ENCODE measurements at places on chromosomes 1 and 21. TPM values are rescaled to one million over a fixed set of nuclear protein-coding genes. Genes with fewer than 3 reads are reported as not detected.
A peak's percentile ranks its signal among the peaks of the same experiment; 100 is the strongest.

- H3K36me3 ChIP-seq: peaks cover 39% of the 10 kb centered on the region
- peaks cover 58% of the 10 kb centered on the region for H3K4me1 ChIP-seq
- H3K27ac ChIP-seq: peak overlapping the region; percentile 95
- DNase-seq: peak; percentile 94
Observed at GRCh38 chr1:32201011-32201855, 838 bp downstream of the CCDC28B start.

DNA sequence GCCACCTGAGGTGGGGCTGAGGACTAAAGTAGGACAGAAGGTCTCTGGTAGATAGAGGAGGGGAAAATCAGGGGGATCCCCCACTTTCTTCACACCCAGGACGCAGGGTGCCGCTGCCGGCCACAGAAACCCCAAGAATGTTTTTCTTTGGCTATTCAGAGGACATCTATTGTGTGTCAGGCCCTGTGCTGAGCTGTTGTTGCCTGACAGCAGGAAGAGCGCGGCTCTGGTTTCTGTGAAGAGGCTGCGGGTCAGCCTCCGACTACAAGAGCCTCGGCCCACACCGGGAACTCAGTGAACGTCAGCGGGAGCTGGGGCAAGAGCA, 407 bp upstream of the PIGV start:
- H3K4me1 ChIP-seq: peaks cover 65% of the 10 kb centered on the region
- peak overlapping the region; percentile 100 for H3K27ac ChIP-seq
- peak overlapping the region; percentile 100 for H3K4me3 ChIP-seq
- peak; percentile 92 for DNase-seq
- no peaks in the 10 kb centered on the region for H3K27me3 ChIP-seq

DNA sequence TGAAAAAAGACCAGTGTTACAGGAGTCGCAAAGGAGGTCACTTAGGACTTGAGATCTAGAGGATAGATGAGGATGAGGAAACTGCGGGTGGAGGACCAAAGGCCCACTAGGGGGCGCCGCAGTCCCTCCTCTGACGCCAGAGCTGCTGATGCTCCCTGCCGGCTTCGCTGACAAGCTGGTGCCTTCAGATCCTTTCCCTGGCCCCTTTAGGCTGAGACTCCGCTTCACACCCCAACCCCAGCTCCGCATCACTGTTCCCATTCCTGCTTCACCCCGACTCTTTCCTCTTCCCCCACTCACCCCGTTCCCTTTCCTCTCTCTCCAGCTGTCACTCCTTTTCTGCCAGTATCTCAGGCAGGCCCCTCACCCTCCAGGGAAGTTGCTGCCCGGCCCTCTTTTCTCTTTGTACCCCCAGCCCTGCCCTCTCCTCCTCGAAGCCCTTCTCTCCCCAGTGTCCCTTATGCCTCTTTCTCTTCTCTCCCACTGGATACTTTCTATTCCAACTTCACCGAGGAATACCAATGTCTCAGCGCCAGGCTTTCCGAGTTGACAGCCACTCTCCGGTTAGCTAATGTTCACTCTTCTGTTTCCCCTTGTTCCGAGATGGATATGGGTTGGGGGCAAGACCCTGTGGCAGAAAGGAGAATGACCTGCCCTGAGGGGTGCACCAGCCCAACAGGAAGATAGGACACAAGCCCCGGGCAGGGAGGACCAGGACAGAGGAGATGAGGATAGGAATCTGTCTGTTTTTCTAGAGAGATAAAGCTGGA, 4.5 kb downstream of the KCNJ9 start:
- no peak overlapping the region for H3K4me3 ChIP-seq
- H3K36me3 ChIP-seq: peaks cover 10% of the 10 kb centered on the region
- peak; percentile 93 for DNase-seq
- no peak overlapping the region for H3K27ac ChIP-seq
- peaks cover 16% of the 10 kb centered on the region for H3K4me1 ChIP-seq

DNA sequence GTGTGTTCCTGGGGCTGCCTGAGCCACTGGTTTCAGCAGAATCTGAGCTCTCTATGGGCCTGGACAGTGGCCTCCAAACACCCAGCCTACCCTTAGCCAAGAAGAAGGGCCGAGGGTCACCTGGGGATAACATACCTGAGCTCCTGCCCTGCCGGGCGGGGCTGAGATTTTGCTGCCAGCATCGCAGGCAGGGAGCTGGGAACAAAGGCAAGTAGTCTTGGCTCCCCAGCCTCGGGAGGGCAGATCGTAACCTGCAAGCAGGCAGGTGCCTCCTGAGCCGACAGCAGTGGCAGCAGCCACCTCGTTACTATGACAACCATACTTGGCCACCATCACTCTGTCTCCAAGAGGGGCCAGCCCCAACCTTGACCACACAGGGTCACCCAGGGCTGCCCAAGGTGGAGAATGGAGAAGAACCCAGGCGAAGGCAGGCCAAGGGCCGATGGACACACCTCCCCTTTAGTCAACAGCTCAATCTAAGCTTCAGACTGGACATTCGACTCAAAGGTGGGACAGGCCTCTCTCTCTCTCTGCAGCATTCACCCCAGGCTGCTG, 54.6 kb downstream of the TOMM20 start:
- peaks cover 31% of the 10 kb centered on the region for H3K4me1 ChIP-seq
- H3K36me3 ChIP-seq: peaks cover 2% of the 10 kb centered on the region
- H3K4me3 ChIP-seq: peak overlapping the region; percentile 69
- H3K27ac ChIP-seq: peak overlapping the region; percentile 100

- peak overlapping the region; percentile 70 for H3K4me3 ChIP-seq
- H3K27ac ChIP-seq: peak overlapping the region; percentile 8
- H3K27me3 ChIP-seq: no peaks in the 10 kb centered on the region
- peaks cover 68% of the 10 kb centered on the region for H3K36me3 ChIP-seq
- peaks cover 40% of the 10 kb centered on the region for H3K4me1 ChIP-seq
- no peak for DNase-seq
Observed at GRCh38 chr21:34882719-34883131, 166.4 kb downstream of the RUNX1 start.

GRCh38 chr1:92786111-92786901, 1.4 kb upstream of the EVI5 start:
- DNase-seq: no peak
- no peaks in the 10 kb centered on the region for H3K36me3 ChIP-seq
- no peak overlapping the region for H3K4me3 ChIP-seq
- H3K27ac ChIP-seq: no peak overlapping the region
- H3K27me3 ChIP-seq: peaks cover 74% of the 10 kb centered on the region

DNA sequence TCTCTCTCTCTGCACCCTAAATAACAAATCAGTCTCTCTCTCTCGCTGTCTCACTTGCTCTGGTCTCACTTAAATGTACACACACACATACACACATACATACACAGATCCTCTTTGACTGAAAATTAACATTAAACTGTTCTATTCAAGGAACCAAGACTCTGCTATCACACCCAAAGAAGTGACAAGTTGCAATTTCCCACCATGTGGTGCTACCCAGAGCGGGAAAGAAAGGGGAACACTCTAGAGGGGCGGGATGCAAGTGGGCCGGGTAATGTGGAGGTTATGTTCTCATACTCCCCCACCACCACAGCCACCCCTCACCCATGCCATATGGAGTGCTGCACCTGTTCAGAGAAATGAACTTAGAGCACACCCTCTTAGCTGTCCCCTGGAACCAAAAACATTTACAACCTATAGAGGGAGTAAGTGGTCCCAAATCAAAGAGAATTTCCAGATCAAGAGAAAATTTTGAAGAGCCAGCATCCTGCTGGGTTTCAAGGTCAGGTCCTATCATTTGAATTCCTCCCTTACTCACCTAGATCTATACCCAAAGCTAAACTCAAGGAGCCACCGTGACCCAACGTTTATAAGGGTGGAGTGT, 319.4 kb downstream of the BRINP2 start:
- H3K27ac ChIP-seq: no peak overlapping the region
- H3K4me1 ChIP-seq: no peaks in the 10 kb centered on the region
- H3K36me3 ChIP-seq: no peaks in the 10 kb centered on the region
- H3K4me3 ChIP-seq: no peak overlapping the region
- DNase-seq: no peak

DNA sequence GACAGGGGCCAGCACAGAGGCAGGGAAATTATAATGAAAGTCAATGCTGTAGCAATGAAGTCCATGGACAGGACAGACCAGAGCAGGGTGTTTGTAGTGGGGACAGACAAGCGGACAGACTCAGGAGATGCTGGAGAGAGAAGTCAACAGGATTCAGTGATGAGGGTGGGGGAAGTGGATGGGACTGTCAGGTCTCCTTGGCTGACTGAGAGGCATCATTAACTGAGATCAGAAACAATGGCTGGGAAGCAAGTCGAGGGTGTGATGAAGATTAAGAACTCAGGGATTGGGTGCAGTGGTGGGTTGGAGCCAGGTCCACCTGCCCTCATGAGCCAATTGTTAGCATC, 25.5 kb downstream of the CD58 start:
- peak overlapping the region; percentile 81 for H3K4me3 ChIP-seq
- no peak for DNase-seq
- H3K36me3 ChIP-seq: peaks cover 68% of the 10 kb centered on the region
- H3K27me3 ChIP-seq: no peaks in the 10 kb centered on the region
- H3K4me1 ChIP-seq: peaks cover 68% of the 10 kb centered on the region
- H3K27ac ChIP-seq: peak overlapping the region; percentile 98

GRCh38 chr1:182990413-182991144, 32.6 kb upstream of the LAMC1 start:
- peaks cover 26% of the 10 kb centered on the region for H3K27me3 ChIP-seq
- H3K27ac ChIP-seq: no peak overlapping the region
- no peak overlapping the region for H3K4me3 ChIP-seq
- no peaks in the 10 kb centered on the region for H3K36me3 ChIP-seq

- H3K27ac ChIP-seq: no peak overlapping the region
- no peaks in the 10 kb centered on the region for H3K36me3 ChIP-seq
- H3K4me3 ChIP-seq: no peak overlapping the region
- H3K4me1 ChIP-seq: no peaks in the 10 kb centered on the region
- peaks cover 28% of the 10 kb centered on the region for H3K27me3 ChIP-seq
Observed at GRCh38 chr1:38129473-38129872, 82.9 kb upstream of the POU3F1 start.

DNA sequence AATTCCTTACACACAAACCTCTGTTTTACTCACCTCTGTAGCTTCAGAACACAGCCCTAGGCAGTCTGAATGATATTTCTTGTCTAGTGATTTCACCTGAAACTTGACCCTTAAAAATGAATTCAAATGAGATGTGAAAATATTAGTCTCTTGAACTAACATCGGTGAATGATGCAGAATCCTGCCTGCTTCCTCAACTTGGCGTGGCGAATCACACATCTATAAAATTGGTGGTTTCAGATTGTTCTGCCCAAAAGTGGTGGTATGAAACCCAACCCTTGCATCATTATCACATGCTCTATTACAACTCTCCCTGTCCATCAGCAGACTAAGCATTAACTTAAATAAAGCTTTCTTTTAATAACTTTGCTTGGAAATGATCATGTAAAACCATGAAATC, 26.9 kb upstream of the C1orf21 start:
- H3K36me3 ChIP-seq: no peaks in the 10 kb centered on the region
- no peak for DNase-seq
- no peak overlapping the region for H3K27ac ChIP-seq
- H3K4me3 ChIP-seq: no peak overlapping the region
- peaks cover 18% of the 10 kb centered on the region for H3K27me3 ChIP-seq
- H3K4me1 ChIP-seq: no peaks in the 10 kb centered on the region

DNA sequence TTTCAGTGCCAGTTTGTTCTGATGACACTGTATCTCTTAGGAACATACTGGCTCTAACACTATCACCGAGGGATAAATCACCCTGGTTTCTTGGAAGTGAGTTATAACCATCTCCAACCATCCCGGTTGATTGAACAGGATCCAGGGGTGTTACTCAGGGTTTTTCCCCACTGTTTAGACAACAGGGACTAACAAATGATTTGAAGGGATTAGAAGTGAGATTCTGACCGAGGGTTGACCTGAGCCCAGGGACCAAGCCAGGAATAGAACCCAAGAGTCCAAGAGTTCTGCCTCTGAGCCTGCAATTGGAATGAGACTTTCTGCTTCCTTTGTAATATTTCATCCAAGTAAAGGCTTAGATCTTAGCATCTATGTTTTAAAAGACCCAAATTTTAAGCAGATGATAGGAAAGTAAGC, 154.0 kb downstream of the DHRS3 start:
- H3K4me3 ChIP-seq: no peak overlapping the region
- peaks cover 48% of the 10 kb centered on the region for H3K36me3 ChIP-seq
- no peak overlapping the region for H3K27ac ChIP-seq

Gene PLEKHA6
- 0.07 TPM for total RNA-seq
